AML-193 (cell line): ENCODE measurements at places on chromosomes 2 and 18.

DNA sequence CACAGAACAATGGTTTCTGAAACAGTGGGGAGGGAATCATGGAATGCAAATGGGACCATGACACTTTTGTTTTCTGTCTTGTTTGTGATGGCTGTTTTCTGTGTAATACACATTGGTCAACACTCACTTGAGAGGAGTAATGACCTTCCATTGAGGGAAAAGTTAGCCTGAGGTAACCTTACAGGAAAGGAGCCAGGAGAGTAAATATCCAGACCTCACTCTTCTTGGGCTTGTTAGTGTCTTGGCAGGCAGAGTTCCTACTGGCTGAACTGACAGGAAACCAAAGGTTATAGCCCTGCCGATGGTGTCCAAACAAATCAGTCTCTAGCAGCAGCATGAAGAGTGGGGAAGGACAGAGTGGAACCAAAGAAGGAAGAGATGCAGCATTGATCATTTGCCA lies 17.2 kb upstream of the RPRM start:
- DNase-seq: no peak

- no peak for DNase-seq
Observed at GRCh38 chr18:6785001-6785400, 55.5 kb downstream of the ARHGAP28 start.

DNA sequence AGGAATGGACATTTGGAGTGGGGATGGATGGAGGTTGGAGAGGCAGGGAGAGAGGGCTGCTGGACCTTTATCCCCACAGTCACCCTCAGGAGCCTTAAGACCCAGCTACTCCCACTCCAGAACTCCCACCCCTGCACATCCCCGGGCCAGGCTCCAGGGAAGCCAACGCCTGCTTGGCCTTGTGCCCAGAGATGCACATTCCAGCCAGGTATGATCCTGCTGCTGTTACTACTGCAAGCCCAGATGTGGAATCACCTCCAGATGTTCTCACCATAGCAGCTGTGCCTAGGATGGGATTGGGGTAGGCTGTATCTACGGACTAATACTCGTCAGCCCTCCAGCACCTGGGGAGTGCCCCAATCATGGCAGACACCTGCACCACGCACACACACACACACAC lies 71.7 kb downstream of the ZFP36L2 start:
- DNase-seq: no peak

GRCh38 chr2:205731583-205731981 lies 49.3 kb downstream of the NRP2 start:
- DNase-seq: no peak

GRCh38 chr18:35861367-35862118 lies 110.9 kb upstream of the RMP24 start:
- no peak for DNase-seq

DNA sequence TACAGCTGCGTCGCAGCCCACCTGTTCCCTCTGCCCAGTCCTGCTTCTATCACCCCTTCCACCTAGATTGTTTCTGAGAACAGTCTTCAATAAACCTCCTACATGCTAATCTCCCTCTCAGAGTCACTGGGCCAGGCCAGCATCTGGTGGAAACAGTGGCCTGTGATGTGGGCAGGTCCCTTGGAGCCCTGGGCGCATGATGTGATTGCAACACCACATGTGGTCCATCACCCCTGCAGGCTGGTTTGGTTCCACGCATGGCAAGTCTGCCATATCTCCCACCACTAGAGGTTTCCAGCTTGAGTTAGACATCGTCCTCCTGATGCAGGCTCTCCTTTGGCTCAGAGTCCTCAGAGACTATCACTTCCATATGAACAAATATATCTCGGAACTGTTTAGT lies 83.5 kb downstream of the PRKCE start:
- no peak for DNase-seq

DNA sequence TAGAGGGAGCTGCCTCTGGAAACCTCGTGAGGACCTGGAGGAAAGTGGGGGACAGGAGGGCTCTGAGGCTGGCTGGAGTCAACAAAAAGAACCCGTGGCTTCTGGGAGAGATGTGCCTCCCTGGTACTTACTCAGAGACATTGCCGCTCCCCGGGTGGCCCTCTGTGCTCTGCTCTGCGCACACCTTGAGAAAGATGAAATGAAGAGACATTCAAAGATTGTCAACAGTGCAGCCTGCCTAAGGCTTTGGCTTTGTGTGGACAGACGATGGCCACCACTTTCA lies 14.5 kb downstream of the CYS1 start:
- DNase-seq: no peak

GRCh38 chr2:94870440-94871225 lies 597 bp upstream of the TEKT4 start:
- no peak for DNase-seq

GRCh38 chr2:226308323-226308680 lies 491.3 kb downstream of the IRS1 start:
- no peak for DNase-seq

- DNase-seq: peak; percentile 50
Observed at GRCh38 chr2:112701052-112701451, 19.8 kb upstream of the NT5DC4 start.

GRCh38 chr2:48380989-48381625 lies 148.8 kb upstream of the STON1 start:
- DNase-seq: no peak

GRCh38 chr2:128727914-128728313 lies 409.2 kb upstream of the HS6ST1 start:
- DNase-seq: peak; percentile 58

GRCh38 chr2:159971365-159972152 lies 90.9 kb downstream of the PLA2R1 start:
- peak; percentile 59 for DNase-seq

DNA sequence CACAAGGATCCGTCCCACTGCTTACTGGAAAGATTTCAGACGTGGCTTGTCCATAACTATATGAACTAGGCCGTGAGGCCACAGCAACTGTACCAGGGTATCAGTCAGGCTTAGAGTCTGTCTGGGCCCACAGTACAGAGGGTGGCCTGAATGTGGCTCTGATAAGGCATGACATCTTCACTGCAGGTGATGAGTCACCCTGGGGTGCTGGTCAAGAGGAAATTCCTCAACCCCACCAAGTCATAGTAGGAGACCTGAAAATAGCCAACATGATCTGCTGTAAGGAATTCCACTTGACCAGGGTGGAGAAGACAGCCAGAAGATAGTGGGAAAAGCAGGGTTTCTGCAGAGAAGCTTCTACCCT lies 107.7 kb downstream of the INHBB start:
- DNase-seq: no peak

DNA sequence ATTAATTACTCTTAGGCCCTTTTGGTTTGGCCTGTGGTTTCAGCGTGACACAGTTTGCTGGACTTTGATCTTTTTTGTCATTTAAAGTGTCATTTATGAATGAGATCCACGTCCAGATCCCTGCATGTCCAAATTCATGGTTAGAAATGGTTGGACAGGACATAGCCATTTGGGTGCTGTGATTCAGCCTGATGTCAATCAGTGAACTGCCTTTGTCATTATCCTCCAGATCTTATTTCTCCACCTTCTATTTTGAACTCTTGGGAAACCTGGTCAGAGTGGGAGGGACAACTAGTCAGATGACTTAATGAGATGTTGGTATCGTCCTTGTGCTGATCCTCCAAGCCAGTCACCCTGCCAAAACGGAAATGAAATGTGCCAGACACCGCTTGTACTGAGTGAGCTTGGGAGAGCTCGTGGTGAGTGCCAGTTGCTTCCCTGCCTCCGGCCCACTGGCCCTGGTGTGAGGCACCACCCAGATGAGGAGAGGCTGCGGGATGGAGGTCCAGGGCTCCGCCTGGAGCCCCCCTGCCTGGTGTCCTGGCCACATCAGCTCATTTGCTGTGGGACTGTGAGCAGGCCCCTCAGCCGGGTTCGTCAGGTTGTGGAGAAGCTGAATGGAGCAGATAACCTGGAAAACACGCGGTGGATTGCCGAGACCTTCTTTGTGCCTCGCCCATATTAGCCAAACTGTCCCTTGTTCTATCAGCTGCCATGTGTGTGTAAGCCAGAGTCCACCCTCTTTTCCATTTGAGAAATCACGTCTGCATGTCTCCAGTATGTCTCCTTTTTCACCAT lies 70.1 kb downstream of the DGKD start:
- no peak for DNase-seq

- no peak for DNase-seq
Observed at GRCh38 chr2:120601566-120601965, 134.1 kb upstream of the GLI2 start.

- DNase-seq: no peak
Observed at GRCh38 chr2:202408546-202409140, 32.5 kb downstream of the BMPR2 start.

DNA sequence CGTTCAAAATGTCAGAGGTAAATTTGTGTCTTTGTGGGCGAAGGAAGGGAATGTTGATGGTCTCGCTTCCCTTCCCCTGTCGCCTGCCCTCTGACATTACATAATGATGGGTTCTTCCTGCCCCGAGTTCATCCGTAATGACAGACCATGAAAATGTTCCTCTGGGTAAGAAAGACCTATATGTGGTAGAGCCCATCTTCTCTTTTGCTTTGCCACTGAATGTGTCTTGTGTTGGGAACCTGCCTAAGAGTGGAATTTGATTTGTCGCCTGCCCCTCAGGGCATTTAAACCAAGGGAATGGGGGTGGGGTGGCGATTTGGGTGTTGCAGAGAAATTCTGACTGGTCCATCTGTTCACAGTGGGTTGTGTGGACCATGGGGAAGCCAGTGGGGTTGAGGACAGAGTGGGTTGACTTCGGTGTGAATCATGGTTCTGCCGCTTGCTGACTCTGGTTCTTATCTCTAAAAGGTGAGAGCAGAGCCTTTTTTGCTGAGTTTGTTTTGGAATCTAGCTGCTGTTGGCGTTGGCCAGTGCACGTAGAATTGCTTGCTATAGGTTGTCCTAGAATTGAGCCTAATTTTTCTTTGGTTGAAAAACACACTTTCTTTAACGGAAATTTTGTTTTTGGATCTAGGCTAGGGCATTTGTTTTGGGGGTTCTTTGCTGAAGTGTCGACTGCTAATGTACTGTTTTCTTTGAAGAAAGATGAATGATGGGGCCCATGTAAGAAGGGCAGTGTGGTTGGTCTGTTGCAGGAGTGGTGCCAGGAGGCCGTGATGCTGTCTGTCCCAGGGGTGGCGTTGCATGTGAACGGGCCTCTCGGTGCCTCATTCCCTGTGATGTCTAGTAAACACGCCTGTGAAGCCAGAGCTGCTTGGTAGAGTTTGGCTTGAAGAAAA lies 1.3 kb downstream of the INPP4A start:
- DNase-seq: peak; percentile 7

- no peak for DNase-seq
Observed at GRCh38 chr2:214853906-214854305, 44.4 kb upstream of the BARD1 start.

- DNase-seq: no peak
Observed at GRCh38 chr2:119068154-119068725, 90.3 kb downstream of the C1QL2 start.

DNA sequence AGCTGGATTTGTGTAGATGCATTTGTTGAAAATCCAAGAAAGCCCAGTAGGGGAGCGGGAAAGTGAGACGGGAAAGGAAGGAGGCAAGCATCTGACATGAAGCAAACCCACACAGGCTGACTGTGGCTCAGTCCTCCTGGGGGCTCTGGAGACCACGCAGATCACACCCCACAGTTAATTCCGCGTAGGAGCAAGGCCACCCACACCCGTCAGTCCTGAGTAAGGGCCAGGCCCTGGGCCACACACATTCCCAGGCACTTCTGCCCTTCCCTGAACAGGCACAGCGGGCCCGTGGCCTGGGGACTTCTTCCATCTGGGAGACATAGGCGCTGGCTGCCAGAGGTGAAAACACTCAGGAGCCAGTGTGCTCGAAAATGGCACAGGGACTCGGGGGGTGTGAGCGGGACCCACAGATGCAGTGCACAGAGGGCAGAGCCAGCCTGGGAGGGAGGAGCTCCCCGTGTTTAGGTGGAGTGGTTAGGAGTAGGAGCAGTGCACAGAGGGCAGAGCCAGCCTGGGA lies 19.4 kb upstream of the PRLH start:
- DNase-seq: no peak

DNA sequence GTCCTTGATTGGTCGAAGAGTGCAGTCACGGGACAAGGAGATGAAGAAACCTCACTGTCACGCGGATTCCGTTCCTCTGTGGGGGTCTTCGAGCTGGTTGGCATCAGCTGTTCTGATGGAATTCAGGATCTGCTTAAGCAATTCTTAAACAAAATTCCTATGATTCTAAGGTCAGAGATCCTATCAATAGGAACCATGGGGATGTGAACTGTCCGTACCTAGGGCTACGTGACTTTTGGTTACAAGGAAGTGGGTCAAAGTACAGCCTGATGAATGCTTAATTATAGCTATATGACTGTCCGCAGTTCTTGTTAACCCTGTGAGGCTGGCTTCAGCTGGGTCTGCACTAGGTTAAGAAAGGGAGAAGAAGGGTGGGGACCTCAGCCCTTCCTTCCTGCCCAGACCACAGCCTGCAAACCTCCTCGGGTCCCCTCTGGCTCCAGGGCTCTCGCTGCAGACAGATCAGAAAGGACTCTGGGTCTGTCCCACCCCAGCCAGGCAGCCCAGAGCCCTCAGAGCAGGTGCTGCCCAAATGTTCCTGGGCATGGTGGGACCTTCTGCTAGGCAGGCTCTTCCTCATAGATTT lies 44.2 kb upstream of the TAF1B start:
- DNase-seq: no peak

GRCh38 chr2:5433855-5434254 lies 258.3 kb upstream of the SOX11 start:
- DNase-seq: no peak

GRCh38 chr2:213490087-213490486 lies 205.8 kb downstream of the SPAG16 start:
- no peak for DNase-seq
